Activated T-cell treated with anti-CD3 and anti-CD28 coated beads, Interleukin-2, amount 50 U/mL, for 4 hours (primary cell): ENCODE measurements at places on chromosomes 11 and 22.

- no peak for DNase-seq
Observed at GRCh38 chr11:60084631-60085273, 3.7 kb upstream of the MS4A2 start.

DNA sequence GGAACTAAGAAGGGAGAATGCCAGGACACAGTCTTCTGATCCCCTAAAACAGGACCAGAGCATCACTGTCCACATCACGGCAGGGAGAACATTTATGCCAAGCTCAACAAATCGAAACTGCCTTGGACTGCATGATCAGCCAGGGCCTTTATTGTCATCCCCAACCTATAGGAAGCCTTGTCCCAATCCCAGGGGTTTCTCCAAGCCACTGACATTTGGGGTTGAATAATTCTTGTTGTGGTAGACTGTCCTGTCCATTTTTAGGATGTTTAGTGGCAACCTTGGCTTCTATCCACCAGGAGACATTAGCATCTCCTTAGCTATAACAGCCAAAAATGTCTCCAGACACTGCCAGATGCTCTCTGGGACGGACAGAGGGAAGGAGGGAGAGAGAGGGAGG is 37.1 kb downstream of the RPL27A start:
- no peak for DNase-seq

DNA sequence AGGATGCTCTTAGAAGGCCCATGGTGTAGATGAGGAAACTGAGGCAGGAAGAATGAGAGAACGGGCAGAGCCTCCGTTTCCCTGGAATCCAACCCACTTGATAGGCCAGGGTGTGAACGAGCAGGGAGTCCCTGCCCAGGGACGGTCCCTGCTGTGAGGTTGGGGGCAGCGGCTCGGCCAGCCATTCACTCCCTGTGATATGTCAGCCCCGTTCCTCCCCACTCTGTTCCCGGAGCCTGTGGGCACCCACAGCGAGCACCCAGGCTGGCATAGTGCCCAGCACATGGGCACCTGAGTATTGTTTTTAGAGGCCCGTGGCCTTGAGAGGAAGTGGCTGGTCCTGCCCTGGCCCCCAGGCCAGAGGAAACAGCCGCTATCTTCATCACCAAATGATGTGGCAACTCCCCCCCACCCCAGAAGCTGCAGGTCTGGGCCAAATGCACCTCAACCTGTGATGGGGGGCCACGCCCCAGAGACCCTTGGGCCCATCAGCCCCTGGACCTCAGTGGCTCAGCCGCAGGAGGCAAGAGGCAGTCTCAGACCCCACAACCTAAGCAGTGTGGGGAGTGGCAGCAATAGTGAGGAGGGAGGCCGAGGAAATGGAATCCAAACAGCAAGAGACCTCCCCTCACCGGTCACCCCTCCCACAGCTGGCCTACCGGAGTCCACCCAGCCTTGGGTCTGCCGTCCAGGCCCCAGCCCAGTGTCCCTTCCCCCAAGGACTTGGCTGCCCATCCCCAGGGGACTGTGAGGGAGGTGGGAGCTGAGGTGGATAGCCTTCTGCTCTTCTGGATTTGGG is 2.1 kb downstream of the ALDH3B1 start:
- DNase-seq: no peak

- DNase-seq: no peak
Observed at GRCh38 chr11:70519117-70519516, 120.8 kb downstream of the CTTN start.

- no peak for DNase-seq
Observed at GRCh38 chr11:44057340-44057739, 8.7 kb upstream of the ACCS start.

- DNase-seq: no peak
Observed at GRCh38 chr11:118527109-118527508, at the start of gene TTC36. Gene TTC36 (plus strand): TSS chr11:118527474. CDS start chr11:118527495, 21 bp downstream.

GRCh38 chr22:40300884-40301672 is 45.2 kb upstream of the ADSL start:
- DNase-seq: no peak

DNA sequence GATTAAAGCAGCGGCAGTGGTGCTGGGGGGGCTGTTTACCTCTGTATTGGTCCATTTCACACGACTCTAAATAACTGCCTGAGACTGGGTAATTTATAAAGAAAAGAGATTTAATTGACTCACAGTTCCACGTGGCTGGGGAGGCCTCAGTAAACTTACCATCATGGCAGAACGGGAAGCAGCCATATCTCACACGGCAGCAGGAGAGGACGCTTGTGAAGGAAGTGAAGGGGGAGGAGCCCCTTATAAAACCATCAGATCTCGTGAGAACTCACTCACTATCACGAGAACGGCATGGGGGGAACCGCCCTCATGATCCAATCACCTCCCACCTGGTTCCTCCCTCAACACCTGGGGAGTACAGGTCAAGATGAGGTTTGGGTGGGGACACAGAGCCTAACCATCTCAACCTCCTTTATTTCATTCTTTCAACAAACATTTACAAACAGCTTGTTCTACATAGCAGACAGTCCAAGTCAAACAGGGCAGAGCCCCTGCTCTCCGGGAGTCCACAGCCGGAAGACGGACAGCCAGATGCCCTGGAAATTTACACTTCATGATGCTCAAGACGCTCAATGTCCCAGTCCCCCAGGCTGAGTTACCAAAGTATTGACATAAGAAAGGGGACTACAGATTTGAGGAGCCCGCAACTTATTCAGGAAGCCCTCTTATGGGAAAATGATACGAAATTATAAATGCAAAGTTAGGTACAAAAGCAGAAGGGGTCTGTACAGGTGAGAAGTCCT is 26.3 kb upstream of the HMGXB4 start:
- no peak for DNase-seq

DNA sequence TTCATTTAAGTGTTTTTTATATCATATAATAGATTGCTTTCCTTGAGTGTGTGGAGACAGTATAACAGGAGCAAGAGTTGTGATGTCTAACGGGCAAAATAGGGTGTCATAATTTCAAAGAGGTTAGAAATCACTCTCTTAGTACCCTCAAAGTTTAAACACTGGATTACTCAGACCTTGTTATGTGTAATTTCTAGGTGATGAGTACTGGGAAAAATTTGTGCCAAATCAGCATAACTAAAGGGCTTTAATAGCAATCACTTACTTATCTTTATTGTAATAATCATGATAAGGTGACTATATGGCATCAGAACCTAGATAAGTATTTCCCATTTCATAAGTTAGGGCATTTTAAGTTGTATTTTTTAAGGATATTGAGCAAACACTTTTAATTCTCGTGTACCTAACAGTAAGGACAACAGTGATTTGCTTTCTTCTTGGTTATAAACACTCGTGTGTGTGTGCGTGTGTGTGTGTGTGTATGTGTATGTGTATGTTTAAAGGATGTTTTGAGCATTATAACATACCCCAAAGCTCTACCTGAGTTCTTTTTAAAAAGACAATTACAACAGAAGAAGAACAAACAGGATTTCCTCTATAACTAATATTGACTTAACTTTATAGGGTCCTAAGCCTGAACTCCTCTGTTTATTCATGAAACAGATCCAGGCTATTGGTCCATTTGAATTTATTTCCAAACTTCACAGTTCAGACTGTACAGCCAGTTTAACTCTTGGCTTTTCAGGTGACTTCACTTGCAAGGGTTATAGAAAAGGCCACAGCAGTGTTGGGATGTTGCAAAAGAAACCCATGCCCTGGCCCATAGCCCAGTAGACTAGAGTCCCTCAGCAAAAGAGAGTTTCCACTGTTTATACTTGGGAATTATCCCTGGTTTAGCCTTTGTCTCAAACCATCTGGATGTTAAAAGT is 23.7 kb upstream of the PDE3B start:
- no peak for DNase-seq

- no peak for DNase-seq
Observed at GRCh38 chr22:49833340-49834007, 5.8 kb upstream of the BRD1 start.

- no peak for DNase-seq
Observed at GRCh38 chr11:64085906-64086257, 50.2 kb downstream of the FLRT1 start.

DNA sequence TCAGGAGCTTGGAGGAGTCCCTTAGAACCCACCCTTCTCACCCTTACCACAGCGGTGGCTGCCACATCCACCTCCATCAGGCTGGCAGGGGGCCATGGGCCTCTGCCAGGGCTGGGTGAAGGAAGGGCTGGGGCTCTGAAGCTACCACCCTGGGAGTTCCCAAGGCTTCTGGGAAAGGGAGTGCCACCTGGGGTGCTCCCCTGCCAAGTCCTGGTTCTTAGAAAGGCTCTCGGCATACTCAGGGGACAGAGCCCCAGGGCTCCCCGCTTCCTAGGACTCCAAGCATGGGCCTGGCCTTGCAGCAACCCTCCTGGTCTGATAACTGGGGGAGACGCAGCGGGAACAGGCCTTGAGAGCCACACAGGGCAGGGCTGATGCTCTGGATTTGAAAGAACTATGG is 438 bp upstream of the PLA2G3 start:
- no peak for DNase-seq

- DNase-seq: no peak
Observed at GRCh38 chr11:57343825-57344224, 5.7 kb downstream of the P2RX3 start.
